CD4-positive, alpha-beta T cell (primary cell): ENCODE measurements at places on chromosomes 16 and 17.

GRCh38 chr16:17605784-17606183 lies 135.0 kb upstream of the XYLT1 start:
- DNase-seq: no peak

- no peak for DNase-seq
Measured at GRCh38 chr16:67252609-67253497, 4.1 kb downstream of the SLC9A5 start.

GRCh38 chr17:35612924-35613521 lies 25.9 kb downstream of the AP2B1 start:
- DNase-seq: peak; percentile 39

- DNase-seq: no peak
Measured at GRCh38 chr16:51473091-51473490, 322.0 kb upstream of the SALL1 start.

- DNase-seq: no peak
Measured at GRCh38 chr17:38864636-38865398, 5.0 kb upstream of the LASP1 start.

- DNase-seq: no peak
Measured at GRCh38 chr17:3870871-3871306, 22.0 kb downstream of the CAMKK1 start.

DNA sequence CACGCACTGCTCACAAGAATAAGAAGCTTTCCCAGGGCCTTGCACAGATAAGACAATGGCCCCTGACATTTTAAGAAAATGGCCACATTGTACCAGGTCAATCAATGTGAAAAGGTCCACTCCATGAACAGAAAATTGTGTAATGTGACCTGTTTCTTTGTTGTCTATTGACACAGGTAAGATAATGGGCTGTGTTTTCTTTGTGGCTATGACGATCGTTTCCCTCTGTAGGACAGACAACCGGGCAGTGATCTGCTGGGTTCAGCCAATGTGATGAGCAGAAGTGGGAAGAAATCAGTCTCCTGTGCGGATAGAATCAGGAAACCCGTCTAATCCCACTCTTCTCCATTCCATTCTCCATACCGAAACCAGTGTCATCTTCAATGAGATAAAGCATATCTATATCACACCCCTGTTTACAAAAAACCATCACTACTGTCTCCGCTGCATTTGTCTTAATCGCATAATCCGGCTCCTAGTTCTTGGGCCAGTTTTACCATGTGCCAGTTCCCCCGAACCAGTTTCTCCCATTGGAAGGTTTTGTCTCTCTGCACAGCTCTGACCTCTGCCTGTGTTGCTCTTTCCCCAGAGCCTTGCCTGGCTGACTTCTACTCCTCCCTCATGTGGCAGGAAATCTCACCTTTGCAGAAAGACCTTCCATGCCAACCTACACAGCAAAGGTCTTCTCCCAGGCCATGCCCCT lies 66.9 kb upstream of the ATF7IP2 start:
- DNase-seq: no peak

- no peak for DNase-seq
Measured at GRCh38 chr17:56894859-56895455, 18.9 kb downstream of the TRIM25 start.

GRCh38 chr16:3655030-3655395 lies 522 bp downstream of the DNASE1 start:
- no peak for DNase-seq

DNA sequence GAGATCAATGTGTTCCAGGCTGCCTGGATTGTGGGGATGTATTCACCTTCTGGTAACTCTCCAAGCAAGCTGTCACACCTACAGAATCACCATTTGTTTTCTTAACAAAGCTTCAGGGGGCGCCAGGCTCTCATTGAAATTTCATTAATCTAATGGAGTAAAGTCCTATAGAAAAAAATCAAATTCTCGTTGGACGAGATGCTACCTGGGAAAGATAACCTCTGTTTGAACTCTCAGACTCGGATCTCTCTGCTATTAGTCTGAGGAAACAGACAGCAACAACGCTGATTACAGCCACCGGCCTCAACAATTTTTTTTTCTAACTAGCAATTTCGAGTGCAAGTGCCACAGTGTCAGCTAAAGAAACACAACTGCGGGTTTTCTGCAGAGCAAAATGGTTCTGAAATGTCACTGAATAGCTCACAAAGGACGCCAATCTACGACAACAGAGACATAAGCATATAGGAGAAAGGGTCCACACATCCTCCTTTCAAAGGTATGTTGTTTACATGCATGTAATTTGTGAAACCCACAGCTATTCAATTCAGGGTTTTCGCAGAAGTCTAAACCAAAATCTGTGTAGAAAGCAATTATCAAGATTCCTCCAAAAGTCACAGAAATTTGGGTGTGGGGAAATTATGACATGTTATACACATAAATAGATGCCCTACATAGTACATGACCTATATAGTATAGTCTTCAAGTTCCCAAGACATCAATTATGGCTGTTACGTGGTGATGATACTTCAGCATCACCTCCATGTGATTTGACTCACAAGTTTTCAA lies 135.8 kb downstream of the SKAP1 start:
- DNase-seq: no peak

DNA sequence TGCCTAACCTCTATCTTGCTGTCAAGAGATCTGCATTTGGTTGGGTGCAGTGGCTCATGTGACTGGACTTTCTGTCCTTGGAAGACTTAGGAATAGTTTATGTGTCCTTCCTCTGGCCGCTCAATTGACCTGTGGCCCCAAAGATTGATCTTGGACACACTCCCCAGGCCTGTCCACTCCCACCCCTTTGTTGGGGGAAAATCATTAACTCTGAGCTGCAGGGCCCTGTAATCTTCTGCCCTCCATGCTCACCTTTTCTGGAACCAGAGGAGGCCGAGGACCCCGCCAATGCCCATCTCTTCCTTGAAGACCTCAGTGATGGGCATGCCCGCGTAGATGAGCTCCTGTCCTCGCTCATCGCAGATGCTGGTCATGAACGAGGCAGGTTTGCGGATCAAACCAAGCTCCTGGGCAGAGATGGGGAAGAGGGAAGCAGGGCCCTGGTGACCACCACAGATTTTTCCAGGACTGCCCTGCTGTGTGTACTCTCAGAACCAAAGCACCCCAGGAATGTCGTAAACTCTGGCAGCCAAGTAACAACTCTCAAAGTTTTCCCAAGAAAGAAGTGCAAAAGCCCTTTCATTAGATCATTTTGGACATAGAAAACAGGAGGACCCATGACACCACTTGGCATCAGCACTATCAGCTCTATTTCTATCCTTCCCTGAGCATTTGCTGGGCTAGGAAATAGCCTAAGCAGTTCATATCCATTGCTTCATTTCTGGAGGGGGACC lies 8.5 kb upstream of the KLHL11 start:
- no peak for DNase-seq

- DNase-seq: peak; percentile 66
Measured at GRCh38 chr17:49779739-49780231, 8.7 kb upstream of the KAT7 start.

- peak; percentile 20 for DNase-seq
Measured at GRCh38 chr16:29747947-29748759, 2.4 kb upstream of the C16orf54 start.

DNA sequence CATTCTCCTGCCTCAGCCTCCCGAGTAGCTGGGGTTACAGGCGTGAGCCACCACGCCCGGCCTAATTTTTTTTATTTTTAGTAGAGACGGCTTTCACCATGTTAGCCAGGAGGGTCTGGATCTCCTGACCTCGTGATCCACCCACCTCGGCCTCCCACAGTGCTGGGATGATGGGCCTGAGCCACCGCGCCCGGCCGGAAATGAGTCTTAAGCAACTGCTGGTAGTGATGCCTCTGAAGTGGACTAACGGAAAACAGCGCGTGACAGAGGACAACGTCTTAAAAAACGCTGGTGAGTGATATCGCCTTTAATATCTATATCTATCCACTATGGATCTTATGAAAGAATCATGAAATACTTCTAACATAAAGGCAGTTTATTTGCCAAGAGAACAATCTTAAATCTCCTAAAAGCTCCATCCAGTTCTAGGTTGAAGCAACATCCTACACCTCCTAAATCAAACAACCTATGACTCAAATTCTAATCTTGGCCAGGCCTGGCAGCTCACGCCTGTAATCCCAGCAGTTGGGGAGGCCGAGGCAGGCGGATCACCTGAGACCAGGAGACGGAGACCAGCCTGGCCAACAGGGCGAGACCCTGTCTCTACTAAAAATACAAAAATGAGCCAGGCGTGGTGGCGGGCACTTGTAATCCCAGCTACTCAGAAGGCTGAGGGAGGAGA lies 69.8 kb downstream of the NXN start:
- no peak for DNase-seq

DNA sequence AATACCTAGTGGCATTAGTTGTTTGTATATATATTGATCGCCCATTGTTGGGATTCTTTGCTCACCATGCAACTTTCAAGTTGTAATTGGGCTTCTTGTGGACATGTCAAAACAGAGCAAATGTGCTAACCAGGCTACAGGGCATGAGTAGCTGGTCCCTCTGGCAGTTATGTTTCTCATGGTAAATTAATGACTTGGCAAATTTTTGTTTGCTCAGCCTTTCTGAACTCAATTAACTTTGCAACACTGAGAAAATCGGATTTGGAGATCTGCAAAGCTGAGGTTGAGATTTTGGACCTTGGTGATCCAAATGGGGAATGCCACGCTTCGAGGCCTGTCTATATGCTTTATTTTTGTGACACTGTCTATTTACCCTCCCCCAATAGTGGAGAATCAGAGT lies 138.5 kb upstream of the PIRT start:
- DNase-seq: no peak

GRCh38 chr16:84507011-84507982 lies 2.8 kb upstream of the MEAK7 start:
- DNase-seq: no peak

DNA sequence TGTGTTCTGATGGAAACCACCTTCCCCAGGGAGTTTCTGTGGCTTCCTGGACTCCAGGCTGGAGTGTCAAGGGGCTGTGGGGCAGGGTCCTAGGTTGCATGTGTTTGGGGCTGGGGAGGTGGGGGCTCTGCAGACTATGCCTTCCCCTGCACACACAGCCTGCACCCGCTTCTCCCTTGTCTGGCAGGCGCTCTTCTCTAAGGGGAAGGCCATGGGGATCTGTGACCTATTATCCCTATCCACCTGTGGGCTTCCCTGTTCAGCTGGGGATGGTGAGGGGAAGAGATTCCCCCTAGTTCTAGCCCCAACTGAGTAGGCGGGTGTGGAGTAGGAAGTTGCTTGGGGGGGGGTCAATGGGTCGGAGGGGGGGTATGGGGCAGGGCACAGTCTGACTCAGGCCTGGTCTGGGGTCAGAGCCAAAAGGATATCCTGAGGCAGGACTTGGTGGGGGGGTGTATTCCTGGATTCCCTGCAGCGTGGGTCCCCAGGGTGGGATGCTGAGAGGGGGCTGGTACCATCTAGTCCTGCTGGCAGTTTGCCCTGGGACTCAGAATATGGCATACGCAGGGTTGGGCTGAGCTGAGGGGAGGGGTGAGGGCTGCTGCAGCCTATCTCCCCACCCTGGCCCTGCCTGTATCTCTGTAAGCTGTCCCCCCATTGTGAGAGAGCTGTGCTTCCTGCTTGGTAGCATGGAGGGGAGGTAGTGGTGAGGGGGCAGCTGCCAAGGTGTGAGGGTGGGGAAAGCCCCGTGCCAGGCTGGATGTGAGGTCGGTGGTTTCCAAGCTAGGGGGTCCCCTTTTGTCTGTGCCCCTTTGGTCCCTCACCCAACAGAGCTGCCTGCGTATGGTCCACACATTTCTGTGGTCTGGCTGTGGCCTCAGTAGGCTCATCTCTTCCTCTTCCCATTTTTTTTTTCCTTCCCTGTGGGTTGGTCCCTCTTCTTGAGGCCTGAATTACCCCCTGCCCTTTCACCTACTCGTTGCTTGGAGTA lies 14.7 kb downstream of the RARA start:
- DNase-seq: peak; percentile 32

- no peak for DNase-seq
Measured at GRCh38 chr17:69609473-69610305, 195.2 kb downstream of the MAP2K6 start.

- DNase-seq: no peak
Measured at GRCh38 chr17:57629470-57629869, 115.6 kb downstream of the CCDC182 start.

DNA sequence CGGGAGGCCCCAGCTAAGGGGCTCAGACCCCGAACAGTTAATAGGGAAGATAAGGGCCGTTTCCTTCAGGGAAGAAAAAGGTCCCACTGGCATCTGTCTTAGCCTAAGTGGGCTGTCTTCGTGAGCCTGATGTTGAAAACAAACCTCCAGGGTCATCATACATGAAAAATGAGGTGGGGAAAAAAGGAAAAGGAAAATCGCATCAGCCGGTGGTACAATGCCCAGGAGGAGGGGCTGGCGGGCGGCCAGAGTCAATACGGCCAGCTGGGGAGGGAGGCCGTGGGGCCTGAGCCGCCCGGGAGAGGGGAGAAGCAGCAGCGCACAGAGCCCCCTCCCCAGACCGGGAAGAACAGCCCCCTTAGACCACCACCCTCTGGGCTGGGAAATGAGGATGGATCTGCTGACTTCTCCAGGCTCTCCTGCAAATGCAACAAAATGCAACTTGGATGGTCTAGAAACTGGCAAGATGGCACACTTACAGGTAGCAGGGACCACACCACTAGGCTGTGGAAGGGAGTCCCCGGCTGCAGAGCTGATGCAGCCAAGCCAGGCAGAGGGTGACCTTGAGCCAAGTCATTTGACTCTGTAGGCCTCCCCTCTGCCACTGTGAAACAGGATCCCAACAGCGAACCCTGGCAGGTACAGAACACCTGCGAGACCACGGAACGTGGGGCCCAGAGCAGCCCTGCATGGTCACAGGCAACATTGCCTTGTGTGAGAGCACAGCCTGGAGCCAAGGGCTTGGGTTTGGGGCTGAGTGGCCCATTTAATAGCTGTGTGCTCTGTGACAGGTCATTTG lies 448.5 kb downstream of the SOX9 start:
- DNase-seq: no peak

- DNase-seq: no peak
Measured at GRCh38 chr17:70070305-70071027, 4.6 kb upstream of the KCNJ16 start.

- no peak for DNase-seq
Measured at GRCh38 chr16:72927199-72928089, 120.5 kb downstream of the ZFHX3 start.

GRCh38 chr16:12724226-12724625 lies 79.5 kb downstream of the CPPED1 start:
- no peak for DNase-seq

- DNase-seq: no peak
Measured at GRCh38 chr17:60154616-60155426, 5.0 kb downstream of the CA4 start.

DNA sequence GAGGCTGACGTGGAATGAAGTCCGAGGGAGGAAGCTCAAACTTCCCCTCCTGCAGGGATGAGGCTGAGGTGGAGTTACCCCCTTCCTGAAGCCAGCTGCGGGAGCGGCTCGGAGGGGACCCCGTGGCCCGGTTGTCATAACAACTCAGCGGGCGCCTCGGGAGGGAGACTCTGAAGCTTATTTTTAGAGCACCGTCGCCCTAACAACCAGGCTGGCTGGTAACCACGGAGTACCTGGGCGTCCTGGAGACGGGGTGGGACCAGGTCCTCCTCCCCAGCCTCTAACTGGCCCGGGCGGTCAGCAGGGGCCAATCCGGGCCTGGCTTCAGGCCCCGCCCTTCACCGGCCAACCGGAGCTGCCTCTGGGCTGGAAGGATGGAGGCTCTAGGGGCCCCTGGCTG lies 27.7 kb downstream of the NECAB2 start:
- no peak for DNase-seq

GRCh38 chr16:30064729-30065101 lies 845 bp upstream of the ALDOA start:
- DNase-seq: no peak
